ENCODE measurements at places on chromosomes 5 and 9.

- no peak for DNase-seq
Observed at GRCh38 chr5:145636371-145636770, 198.8 kb downstream of the PRELID2 start.

DNA sequence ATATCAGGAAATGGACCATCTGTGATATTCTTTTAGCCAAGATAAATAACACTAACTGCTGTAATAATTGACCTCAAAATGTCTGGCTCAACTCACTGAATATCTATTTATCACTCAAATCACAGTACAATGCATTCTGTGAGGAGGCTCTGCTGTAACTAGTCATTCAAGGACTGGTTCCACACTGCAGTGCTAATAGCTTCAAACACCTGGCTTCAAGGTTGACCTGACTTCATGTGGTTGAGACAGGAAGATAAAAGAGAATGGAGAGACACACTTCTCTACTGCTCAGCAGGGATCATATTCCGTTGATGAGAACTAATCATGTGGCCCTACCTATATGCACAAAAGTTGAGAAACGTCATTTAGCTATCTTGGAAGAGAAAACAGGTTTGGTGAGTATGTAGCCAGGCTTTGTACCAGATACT lies 3.4 kb upstream of the RHOBTB3 start:
- DNase-seq = no peak

GRCh38 chr5:57492632-57493031 lies 10.0 kb upstream of the ACTBL2 start:
- DNase-seq = no peak

- no peak for DNase-seq
Observed at GRCh38 chr9:136525207-136525606, 20.6 kb downstream of the NOTCH1 start.

GRCh38 chr5:20559845-20560244 lies 571.8 kb upstream of the CDH18 start:
- no peak for DNase-seq

DNA sequence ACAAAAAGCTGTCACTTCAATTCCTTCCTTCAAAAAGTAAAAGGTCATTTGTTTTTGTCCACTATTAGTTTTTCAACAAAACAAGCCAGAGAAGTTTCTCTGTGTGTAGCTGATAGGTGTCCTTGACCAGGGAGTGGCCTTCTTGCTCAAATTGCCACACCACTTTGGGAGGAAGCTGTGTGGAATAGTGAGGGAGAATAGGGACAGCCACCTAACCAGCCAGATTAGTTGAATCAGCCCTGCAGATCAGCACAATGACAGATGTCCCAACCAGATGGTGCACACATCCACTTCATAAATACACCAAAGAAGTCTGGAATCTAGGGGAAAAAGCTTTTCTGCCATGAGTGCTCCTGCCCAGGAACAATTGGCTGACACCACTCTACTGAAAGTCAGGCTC lies 37.2 kb downstream of the NREP start:
- DNase-seq = no peak

GRCh38 chr9:131264231-131264630 lies 12.1 kb downstream of the FAM78A start:
- no peak for DNase-seq

GRCh38 chr9:69412741-69413150 lies 87.7 kb downstream of the ENTREP1 start:
- no peak for DNase-seq

DNA sequence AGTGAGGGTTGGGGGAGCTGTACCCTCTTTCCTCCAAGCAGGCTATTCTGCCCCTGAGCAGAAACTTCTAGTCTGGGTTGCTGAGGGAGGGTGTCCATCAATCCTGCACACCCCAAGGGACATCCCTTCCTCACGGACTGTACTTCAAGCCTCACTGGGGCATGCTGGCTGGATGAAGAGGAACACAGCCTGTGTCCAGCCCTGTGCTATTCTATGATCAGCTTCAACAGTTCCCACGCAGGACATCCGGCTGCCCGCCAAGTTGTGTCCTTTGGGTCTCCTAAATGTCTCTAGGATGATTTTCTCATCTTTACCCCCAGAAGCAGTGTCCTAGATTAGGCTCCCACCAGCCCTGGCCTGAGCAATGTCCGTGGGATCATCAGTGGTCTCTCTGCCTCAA lies 68.1 kb downstream of the CRB2 start:
- DNase-seq = no peak

DNA sequence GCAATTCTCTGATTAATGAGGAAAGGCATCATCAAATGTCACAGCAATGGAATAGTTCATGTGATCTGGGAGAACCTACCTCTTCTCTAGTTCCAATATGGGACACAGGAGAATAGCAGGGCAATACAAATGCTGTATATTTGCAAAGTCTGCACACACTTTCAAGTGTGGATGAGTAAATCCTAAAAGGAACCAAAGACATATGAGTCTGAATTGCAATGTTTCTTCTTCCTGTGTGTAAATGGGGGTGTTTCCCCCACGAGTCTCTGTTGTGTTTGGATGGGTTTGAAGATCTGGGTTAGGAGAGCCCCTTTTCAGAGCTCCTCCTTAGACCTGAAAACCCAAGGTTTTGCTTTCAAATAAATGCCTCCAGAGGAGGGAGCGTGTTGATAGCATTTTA lies 26.9 kb downstream of the SLC46A2 start:
- no peak for DNase-seq

GRCh38 chr5:152051499-152052454 lies 127.1 kb upstream of the GLRA1 start:
- no peak for DNase-seq

DNA sequence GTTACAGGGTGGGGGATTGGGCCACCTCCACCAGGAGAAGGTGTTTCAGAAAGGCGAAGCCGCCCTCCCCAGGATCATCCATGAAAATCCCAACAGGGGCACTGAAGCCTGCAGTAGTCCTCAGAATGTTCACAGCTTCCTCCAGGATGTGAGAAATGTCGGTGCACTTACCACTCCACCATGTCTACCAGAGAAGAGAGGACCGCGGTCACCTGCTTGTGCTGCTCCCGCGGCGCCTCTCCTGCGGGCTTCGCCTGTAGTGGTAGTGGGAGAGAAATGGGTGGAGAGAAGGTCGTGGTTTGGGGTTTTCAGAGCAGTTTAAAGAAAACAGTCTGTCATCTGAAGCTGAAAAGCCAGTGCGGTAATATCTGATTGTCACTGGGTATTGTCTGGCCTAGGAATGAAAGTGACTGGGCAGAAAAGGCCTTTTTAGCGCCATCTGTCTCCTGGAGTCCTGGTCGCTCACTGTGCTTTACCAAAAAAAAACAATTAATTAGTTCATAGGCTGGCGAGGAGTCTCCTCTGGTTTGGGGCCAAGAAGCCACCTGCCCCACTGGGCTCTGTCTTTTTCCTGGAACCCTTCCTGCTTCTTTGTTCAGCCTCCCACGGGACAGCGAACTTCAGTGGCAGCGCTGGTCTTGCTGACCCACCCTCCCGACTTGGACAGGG lies 23.0 kb upstream of the PPP1R26 start:
- no peak for DNase-seq

DNA sequence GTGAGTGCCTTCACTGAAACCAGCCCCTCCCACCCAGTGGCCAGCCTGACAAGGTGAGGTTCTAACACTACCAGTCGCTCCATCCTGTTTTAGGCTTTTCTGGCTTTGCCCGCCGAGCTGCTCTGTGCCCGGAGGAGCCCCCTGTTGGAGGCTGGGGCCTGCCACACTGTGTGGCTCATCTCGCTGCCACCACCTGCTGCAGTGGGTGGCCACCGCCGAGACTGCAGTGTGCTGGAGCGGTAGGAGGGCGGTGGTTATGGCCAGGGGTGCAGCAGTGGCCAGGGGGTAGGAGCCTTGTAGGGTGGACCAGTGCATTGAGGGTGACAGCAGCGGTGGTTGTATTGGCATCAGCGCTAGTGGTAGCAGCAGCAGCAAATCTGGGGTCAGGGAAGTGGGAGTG lies 74.7 kb upstream of the PCAT7 start:
- DNase-seq = no peak

DNA sequence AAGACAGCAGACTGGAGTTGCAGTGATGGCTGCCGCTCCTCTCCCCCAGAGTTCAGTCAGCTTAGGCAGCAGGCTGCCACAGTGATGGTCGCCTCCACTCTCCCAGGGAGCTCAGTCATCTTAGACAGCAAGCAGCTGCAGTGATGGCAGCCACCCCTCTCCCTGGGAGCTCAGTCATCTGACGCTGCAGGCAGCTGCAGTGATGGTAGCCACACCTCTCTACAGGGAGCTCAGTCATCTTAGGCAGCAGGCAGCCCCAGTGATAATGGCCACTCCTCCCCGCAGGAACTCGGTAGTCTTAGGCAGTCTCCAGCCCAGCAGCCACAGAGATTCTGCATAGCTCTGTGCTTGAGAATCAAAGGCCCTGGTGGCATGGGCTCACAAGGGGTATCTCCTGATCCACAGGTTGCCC lies 582.7 kb downstream of the DTWD2 start:
- no peak for DNase-seq

DNA sequence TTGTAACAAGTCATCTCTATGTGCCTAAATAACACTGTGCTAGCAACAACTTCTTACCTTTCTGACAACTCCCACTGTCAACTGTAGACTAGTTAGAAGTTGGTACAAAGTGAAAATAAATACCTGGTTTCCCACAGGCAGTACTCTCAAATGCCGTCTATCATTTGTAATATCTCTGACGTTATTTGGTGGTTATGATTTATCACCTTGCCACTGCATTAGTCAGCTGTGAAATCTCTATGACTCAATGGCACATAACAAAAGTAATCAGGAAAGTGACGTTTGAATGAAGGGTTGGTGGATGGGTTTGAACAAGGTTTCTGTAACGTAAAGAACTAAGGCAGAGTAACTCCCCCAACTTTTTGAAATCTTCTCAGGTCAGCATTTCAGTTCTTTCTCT lies 592.3 kb downstream of the MAT2B start:
- no peak for DNase-seq

- no peak for DNase-seq
Observed at GRCh38 chr9:80867731-80868130, 821.6 kb downstream of the TLE1 start.

DNA sequence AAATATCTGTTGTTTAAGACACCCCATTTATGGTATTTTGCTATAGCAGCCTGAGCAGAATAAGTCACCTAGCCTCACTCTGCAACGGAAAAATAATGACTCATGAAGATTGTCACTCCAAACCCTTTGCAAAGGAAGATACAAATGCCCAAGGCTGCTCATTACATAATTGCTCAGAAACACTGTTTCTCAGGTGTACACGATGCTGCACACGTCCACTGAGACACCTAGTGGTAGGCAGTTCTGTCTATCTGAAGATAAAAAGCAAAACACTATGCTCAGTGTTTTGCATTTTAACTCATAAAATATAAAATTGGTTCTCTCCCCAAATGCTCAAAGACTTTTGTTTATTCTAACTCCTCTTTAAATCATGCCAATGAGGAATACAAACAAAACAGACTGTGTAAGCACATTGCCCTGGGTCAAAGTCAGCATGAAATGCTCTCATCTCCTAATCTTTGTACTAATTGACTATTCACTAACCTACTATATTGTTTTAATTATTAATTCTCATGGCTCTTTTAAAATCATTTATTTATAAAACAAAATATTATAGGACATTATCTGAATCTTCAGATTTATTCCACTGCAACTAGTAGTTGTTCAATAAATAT lies 7.7 kb upstream of the TSLP start:
- DNase-seq = no peak

- no peak for DNase-seq
Observed at GRCh38 chr5:159518371-159518770, 188.1 kb upstream of the IL12B start.

GRCh38 chr5:96896806-96897205 lies 20.5 kb downstream of the ERAP2 start:
- no peak for DNase-seq

- no peak for DNase-seq
Observed at GRCh38 chr9:13845460-13845859, 468.5 kb downstream of the NFIB start.

DNA sequence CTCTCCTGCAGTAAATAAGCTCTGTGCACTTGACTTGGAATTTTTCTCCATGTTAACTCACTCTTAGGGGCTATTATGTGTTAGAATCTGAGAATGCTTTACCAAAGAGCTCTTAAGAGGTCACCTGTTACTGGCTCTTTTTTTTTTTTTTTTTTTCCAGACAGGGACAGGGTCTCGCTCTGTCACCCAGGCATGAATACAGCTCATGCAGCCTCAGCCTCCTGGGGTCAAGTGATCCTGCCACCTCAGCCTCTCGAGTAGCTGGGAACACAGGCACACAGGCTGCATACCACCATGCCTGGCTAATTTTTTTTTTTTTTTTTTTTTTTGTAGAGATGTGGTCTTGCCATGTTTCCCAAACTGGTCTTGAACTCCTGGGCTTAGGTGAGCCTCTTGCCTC lies 22.1 kb downstream of the HMGXB3 start:
- no peak for DNase-seq

DNA sequence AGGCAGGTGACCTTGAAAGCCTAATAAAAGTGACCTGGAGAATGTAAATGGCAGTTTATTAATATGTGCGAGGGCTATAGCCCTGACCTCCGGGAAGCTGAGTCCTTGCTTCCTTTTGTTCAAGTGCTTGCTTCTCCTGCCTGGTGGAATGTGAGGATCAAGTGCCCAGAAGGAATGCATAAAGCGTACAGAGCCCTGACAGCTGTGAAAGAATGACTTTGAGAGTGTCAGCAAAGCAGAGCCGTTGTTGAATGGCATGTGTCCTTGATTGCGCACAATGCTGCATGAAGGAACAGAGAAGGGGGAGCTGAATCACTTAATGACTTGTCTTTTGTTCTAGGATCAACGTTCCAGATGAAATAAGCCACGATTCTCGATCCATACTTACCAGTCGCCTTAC lies 133.0 kb downstream of the SLF1 start:
- DNase-seq = no peak

- DNase-seq = no peak
Observed at GRCh38 chr5:17794815-17795214, 160.6 kb downstream of the TAF11L14 start.

GRCh38 chr5:92402045-92402444 lies 1018.9 kb upstream of the ARRDC3 start:
- DNase-seq = no peak

- DNase-seq = no peak
Observed at GRCh38 chr9:133990366-133991213, 1.5 kb downstream of the VAV2 start.

DNA sequence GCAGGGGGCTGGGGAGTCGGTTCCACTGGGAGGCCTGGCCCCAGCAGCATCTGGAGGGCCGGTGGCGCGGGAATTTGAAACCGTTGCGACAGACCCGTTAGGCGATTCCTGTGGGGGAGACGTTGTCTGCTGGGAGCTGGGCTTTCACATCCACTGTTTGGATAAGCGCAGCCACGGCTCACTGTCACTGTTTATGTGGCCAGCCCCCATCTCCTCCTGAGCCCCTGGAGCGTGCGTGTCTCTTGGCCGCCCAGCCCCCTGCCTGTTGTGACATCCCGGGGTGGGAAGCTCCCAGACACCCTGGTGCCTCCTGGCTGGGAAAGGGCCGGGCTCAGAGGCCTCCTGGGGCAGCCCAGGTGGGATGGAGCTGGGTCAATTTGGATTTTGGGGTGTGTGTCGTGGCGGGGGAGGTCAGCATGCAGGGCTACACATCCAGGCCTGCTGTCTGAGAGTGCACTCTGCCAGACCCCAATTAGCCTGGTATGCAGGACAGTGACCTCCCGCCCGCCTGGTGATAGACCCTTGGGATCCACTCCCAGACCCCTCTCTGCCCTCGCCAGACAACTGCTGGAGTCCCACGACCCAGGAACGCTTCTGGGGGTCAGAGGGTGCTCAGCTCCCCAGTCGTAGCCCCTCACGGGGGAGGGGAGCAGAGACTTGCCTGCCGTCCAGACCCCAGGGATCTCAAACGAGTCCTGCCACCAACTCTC lies 62.0 kb upstream of the RNU6ATAC start:
- DNase-seq = no peak

GRCh38 chr9:3947859-3948438 lies 351.9 kb downstream of the GLIS3 start:
- no peak for DNase-seq

Data from CD4-positive, alpha-beta memory T cell (primary cell).